ENCODE measurements at places on chromosomes 2 and 18.

DNA sequence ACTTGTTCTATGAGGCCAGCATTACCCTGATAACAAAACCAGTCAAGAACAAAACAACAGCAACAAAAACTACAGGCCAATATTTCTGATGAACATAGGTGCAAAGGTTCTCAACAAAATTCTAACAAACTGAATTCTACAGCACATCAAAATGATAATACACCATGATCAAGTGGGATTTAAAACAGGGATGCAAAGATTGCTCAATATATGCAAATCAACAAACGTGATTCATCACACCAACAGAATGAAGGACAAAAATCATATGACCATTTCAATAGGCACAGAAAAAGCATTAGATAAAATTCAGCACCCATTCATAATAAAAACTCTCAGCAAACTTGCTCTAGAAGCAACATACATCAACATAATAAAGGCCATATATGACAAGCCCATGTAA, 173.6 kb downstream of the CAMKMT start:
- no peak for DNase-seq

- no peak for DNase-seq
Measured at GRCh38 chr2:32591669-32592463, 36.0 kb upstream of the TTC27 start.

GRCh38 chr2:165002638-165003037, 47.3 kb upstream of the SLC38A11 start:
- DNase-seq, result no peak

- no peak for DNase-seq
Measured at GRCh38 chr2:164881524-164881923, 39.9 kb upstream of the COBLL1 start.

DNA sequence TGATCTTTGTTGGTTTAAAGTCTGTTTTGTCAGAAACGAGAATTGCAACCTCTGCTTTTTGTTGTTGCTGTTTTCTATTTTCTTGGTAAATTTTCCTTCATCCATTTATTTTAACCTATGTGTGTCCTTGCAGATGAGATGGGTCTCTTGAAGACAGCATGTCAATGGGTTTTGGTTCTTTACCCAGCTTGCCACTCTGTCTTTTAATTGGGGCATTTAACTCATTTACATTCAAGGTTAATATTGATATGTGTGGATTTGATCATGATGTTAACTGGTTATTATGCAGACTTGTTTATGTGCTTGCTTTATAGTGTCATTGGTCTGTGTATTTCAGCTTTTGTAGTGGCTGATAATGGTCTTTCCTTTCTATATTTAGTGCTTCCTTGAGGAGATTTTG, 327.9 kb upstream of the SYT4 start:
- DNase-seq, result no peak

- peak; percentile 55 for DNase-seq
Measured at GRCh38 chr2:24421668-24422067, 61.3 kb upstream of the ITSN2 start.

- DNase-seq, result no peak
Measured at GRCh38 chr2:16425462-16426336, 239.9 kb downstream of the CYRIA start.
